ENCODE measurements at places on chromosomes 7 and 10.

DNA sequence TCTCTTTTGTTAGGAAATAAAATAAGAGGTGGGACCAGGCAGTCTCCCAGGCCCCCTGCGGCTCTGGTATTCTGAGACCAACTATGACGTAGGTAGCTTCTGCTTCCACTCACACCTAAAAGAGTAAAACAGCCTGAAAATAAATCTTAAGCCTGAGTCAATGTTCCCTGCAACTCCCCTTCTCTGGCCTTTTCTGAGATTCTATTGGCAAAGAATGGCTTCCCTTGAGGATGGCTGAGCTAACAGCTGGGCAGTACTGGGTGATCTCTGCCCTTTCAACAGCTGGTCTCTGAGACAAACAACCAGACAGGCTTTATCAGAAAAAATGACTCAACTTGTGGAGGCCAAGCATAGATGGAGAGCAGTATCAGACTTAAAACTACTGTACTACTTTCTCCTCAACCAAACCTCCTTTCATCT lies 58.7 kb downstream of the CREB3L2 start:
- no peak for DNase-seq

DNA sequence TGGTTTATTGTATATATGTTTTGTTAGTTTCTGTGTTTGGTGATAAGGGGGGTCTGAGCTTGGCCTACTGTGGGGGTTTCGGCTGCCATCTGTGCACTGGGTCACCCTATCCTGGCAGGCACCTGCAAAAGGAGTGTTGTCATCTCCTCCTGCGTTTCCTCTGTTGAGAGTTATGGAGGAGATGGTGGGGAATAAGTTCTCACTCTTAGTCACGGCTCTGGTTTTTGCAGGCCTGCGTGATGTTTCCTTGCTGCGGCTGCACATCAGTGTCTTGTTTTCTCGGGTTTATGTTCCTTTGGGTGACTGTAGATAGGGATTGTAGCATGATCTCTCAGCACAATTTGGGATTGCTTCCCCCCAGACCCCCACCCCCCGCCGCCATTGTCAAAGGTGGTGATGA lies 36.8 kb downstream of the CCM2 start:
- DNase-seq: no peak

DNA sequence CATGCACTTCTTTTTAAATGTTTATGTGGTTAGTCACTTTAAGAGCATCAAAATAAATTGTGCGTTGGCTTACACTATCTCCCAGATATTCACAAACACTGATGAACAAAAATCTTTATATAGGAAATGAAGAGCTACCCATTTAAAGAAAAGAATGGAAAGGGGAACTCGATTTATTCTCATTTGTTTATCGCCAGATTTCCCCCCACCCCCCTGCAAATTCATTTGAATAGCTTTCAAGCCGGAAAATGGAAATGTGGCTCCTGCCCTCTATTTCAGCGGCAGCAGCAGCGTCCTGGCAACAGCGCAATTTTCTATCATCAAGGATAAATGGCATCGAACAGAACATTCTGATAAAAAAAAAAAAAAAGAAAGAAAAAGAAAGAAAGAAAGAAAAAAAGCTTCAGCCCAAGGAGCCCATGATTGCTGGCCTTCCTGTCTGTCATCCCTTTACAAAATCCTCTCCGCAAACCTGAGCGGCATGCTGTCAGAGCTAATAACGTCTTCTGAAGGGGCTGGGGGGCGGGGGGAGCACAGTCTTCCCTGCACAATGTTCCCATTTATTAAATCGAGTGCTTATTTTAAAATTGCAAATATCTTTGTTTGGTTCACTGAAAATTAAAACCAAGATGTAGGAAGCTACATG lies 13.7 kb upstream of the DLX6 start:
- no peak for DNase-seq

DNA sequence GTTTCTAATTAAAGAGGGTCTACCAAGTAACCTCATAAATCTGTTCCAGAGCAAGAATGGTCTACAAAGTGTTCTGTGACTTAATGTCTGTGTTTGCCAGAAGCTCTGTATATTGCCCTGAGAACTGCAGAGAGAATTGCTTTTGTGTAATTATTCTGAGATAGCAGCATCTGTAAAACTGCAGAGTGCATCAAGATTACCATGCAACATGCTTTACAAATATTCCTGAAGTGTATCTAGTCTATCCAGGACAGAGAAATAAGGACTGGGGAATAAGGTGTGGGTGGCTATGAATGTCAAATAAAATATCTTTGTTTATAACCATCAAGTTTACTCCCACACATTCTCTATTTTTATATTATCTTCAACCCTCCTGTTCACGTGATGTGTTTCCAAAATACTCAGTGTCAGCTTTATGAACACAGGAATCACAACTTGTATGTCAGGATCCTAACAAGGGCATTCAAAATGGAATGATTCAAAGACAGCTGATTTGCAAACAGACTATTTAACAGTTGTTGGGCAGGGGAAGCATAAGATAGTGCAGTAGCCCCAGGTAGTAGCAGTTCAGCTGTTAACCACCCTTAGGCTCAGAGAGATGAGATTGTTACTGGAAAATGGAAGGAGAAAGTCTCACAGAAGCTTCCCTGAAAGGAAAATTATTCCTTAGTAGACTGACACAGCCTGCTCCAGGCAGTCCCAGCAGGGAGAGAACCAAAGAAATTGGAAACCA lies 15.3 kb upstream of the LIPA start:
- no peak for DNase-seq

GRCh38 chr7:138387755-138388475 lies 72.1 kb upstream of the TRIM24 start:
- no peak for DNase-seq

All from ecto neural progenitor cell (in vitro differentiated cells).